Right renal cortex interstitium (tissue), 3 donors: ENCODE measurements at places on chromosomes 2 and 18. TPM values are rescaled to one million over a fixed set of nuclear protein-coding genes. Genes with fewer than 3 reads are reported as not detected.

HNRNPLL gene
- 85.6 TPM for polyA plus RNA-seq

GPBAR1 gene
- 1.8 TPM for polyA plus RNA-seq

- DNase-seq: no peak
Observed at GRCh38 chr2:127362971-127363370, 24.8 kb downstream of the MAP3K2 start.

- DNase-seq: no peak
Observed at GRCh38 chr18:45785134-45785533, 40.3 kb upstream of the SIGLEC15 start.

GRCh38 chr2:152716805-152717227 is 445 bp downstream of the PRPF40A start:
- peak; percentile 65 for DNase-seq

GRCh38 chr2:205370726-205371125 is 311.6 kb upstream of the NRP2 start:
- no peak for DNase-seq

DNA sequence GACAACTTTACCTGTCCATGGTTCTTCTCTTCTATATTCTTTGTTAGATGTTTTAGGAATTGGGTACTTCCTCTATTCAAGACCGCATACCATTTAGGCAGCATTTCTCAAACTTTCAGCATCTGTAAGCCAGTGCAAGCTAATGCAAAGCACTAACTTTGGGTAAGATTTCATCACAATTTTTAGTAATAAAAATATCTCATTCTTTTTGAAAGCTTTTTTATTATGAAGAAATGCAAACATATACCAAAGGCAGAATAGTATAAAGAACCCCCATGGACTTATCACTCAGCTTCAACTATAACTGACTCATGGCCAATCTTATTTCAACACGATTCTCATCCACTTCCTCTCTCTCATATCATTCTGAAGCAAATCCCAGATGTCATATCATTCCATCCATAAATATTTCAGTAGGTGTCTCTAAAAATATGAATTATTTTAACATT is 32.9 kb downstream of the INO80C start:
- no peak for DNase-seq

GRCh38 chr2:65231892-65232477 is 4.4 kb downstream of the ACTR2 start:
- no peak for DNase-seq

- no peak for DNase-seq
Observed at GRCh38 chr2:21095178-21095577, 28.6 kb upstream of the TDRD15 start.

- no peak for DNase-seq
Observed at GRCh38 chr2:38178556-38179419, 102.8 kb upstream of the CYP1B1 start.

- DNase-seq: no peak
Observed at GRCh38 chr18:80191264-80191663, 56.0 kb downstream of the PARD6G start.
